ENCODE measurements at places on chromosomes 13 and 19.

DNA sequence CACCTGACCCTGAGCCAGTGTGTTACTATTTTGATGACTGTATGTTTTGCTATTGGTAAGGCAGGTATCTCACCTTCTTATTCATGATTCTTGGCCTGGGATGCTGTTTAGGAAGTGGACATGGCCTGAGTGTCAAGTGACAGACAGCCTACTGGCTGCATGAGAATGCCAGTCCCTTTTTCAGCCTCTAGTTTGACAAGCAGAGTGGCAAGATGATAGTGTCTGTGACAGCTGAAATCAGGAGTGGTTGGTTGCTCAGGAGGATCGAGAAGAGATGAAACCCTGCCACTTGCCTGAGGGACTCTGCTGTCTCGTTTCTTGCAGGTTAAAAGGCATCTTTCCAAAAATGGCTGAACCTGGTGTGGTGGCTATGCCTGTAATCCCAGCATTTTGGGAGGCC is 7.1 kb upstream of the ELOF1 start:
- no peak for DNase-seq

GRCh38 chr13:58883405-58883804 is 1251.9 kb downstream of the PCDH17 start:
- DNase-seq, result no peak

DNA sequence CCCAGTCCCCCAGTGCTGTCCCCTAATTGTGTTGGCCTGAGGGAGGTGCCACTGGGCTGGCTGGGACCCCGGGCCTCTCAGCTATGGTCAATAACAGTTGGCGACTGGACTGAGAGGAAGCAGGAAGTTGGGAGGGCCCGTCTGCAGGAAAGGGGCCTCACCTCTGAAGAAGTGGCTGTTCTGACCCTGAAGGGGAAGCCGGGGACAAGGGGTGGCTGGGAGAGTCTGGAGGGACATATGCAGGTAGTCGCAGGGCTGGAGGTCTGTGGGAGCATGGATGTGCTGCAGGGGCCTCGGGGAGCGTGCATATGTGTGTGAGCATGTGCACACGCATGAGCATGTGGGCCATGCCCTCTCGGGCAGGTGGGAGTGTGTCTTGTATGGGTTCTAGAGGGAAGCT is 5.9 kb downstream of the PKN1 start:
- no peak for DNase-seq

GRCh38 chr19:18289471-18290301 is 8.3 kb upstream of the JUND start:
- DNase-seq, result no peak

GRCh38 chr19:4380254-4380727 is 20.1 kb downstream of the SH3GL1 start:
- no peak for DNase-seq

- DNase-seq, result no peak
These were observed 17.1 kb downstream of the ELAVL1 start for GRCh38 chr19:7988307-7988706.

GRCh38 chr13:46748300-46748699 is 48.7 kb downstream of the ESD start:
- DNase-seq, result no peak

GRCh38 chr19:43901395-43902390 is 33.4 kb downstream of the ZNF45 start:
- DNase-seq, result peak; percentile 86

GRCh38 chr13:109971456-109972090 is 185.2 kb upstream of the IRS2 start:
- no peak for DNase-seq

- DNase-seq, result no peak
These were observed 913.2 kb upstream of the GPC6 start for GRCh38 chr13:92313382-92313781.

DNA sequence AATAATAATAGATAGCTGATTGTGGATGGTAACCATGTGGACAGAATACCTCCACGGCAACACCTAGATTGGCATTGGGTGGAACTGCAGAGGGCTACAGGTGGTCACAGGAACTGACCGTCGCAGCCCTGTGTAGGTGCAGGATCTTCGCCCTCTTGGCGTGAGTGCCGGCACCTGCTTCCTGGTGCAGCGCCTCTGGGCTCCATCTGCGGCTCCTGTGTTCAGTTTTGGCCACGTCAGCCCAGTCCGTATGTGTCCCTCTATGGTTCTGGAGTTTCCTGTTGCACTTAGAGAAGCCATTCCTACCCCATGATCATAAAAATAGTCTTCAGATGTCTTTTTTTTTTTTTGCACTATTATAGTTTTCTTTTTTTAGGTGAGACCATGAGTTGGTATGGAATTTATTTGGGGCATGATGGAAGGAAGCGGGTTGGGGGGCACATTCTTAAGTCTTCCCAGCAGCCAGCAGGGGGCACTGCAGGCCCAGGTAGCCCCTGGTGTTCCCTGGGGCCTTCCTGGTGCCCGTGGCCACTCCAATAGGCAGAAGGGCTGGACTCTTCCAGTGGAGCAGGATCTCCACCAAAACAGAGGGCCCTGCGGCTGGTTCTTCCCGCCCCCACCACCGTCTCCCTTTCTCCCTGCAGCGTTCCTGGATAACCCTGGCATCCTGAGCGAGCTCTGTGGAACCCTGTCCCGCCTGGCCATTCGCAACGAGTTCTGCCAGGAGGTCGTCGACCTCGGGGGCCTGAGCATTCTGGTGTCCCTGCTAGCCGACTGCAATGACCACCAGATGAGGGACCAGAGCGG is 10.1 kb upstream of the SLC25A42 start:
- peak; percentile 68 for DNase-seq

- no peak for DNase-seq
These were observed 7.6 kb downstream of the POU4F1 start for GRCh38 chr13:78595495-78596398.

GRCh38 chr19:49912965-49913685 is 15.9 kb upstream of the ATF5 start:
- DNase-seq, result no peak

- peak; percentile 61 for DNase-seq
These were observed 8.1 kb downstream of the MRPL4 start for GRCh38 chr19:10260141-10260584.

DNA sequence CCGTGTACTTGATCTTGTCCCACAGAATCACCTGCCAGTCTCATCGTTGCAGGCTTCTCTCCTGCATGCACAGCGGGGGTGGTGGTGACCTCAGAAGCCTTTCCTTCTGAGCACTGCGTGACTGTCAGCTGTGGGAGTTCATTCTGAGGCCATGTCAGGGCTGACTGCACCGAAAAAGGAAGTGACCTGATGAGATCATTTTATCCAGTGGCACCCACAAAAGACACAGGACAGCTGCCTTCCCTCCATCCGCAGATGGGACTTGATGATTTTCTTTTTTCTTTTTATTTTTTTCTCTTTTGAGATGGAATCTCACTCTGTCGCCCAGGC is 89.7 kb downstream of the RAB20 start:
- DNase-seq, result peak; percentile 17

DNA sequence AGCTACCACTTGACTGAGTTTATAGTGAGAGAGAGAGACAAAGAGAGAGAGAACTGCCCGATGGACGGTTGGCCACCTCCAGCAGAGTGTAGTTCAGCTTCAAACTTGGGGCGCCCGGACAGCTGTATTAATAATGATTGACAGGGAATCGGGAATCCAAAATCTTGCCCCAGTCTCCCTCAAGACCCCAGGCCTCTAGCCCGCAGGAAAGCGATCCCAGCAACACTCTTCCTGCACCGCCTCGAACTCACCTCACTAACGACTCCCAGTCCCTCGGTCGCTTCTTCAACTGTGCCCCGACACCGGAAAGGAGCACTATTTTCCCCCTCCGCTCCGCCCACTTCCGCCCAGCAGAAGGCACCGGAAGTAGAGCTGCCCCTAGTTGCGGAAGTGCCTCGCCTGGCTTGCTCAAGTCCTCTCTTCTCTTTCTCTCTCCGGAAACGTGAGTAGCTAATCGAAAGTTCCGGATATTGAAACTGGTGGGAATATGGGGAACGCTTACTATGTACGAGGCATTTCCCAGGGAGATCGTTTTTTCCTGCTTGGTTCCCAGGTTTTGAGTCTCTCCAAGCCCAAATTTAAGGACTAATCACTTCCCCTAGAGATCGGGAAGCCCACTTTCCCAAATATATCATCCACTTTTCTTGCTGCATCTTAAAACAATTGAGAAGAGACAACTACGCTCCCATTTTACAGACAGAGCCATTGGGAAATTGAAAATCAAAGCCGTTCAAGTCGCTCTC is at the start of gene NOSIP:
TSS of gene NOSIP (minus strand) at position 293 of the 743 bp plus-strand sequence. CDS start 19,865 bp downstream, outside the sequence.
- DNase-seq, result peak; percentile 97

- DNase-seq, result no peak
These were observed 244.6 kb downstream of the LACC1 start for GRCh38 chr13:44124352-44124751.

DNA sequence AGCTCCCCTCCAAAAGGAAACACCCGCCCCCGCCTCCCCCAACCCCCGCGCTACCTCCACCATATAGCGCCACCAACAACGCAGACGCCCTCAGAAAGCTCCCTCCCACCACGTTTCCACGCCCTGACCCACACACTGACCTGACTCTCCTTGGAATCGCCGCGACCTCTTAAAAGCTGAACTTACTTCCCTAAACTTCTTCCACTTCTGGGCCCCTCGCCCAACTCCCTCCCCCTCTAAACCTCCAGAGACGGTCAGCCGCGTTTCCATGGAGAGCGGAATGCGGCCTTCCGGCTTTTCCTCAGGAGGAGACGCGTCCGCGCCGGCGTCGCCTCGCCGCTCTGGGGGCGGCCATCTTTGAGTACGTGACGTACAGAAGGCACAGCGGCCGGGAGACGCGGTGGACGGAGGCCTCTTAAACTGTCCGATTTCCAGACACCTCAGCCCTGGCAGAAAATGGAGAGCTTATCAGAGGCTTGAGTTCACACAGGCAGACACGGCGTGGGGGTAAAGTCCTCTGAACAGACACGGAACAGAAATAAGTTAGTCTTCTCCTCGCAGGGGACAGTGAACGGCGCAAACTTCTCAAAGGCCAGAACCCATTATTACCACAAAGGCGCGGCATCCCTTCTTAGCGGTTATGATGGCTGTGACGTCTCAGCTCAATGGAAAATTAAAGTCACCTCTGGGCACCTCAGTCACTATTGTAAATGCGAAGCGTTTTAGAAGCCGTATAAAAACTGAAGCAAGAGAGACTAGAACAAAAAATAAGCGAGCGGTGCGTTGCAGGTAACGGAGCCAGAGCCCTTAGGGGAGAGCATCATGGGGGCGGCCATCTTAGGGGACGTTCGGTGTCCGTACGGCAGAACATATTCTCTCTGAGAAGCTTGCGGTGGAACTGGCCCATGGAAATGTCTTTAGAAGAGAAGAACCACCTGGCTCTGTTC is at the start of gene ZNF432:
TSS of gene ZNF432 (minus strand) at position 284 of the 947 bp plus-strand sequence. CDS start 1,970 bp downstream, outside the sequence.
- DNase-seq, result peak; percentile 93

GRCh38 chr13:113557013-113557412 is 27.5 kb upstream of the TFDP1 start:
- DNase-seq, result no peak

GRCh38 chr13:47372751-47373150 is 475.9 kb upstream of the HTR2A start:
- no peak for DNase-seq

DNA sequence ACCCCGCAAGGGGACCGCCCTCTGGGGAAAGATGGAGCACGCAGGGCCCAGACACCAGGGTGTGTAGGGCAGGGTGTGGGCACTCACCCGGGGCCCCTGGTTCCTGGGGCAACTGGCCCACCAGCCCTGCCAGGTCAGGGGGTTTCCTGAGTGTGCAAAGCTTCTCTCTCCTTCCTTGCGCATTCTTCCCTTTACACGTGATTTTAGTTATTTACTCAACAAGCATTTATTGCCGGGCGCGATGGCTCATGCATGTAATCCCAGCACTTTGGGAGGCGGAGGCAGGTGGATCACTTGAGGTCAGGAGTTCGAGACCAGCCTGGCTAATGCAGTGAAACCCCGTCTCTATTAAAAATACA is 20.4 kb downstream of the PRR36 start:
- no peak for DNase-seq

GRCh38 chr13:99758460-99759162 is 213.0 kb downstream of the ZIC5 start:
- no peak for DNase-seq

- DNase-seq, result no peak
These were observed 35.1 kb downstream of the RASA3 start for GRCh38 chr13:114097212-114097892.

GRCh38 chr19:54560881-54561385 is 12.7 kb upstream of the LILRA2 start:
- no peak for DNase-seq

- DNase-seq, result no peak
These were observed 1891.6 kb upstream of the PCDH20 start for GRCh38 chr13:63307228-63307627.

DNA sequence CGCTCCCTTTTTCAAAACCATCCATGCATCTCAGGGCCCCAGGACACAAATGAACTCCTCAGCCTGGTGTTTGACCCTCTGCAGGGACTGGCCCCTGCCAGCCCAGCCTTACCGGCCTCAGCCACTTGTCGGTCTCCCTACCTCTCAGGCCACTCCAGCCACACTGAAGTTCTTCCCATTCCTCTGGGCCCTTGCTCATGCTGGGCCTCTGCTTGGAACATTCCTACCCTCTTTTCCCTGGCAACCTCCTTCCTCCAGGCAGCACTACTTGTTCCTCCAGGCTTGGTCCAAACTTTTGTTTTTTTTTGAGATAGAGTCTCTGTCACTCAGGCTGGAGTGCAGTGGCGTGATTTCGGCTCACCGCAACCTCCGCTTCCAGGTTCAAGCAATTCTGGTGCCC is 7.6 kb upstream of the EGLN2 start:
- DNase-seq, result no peak

- no peak for DNase-seq
These were observed 5.4 kb upstream of the NTN5 start for GRCh38 chr19:48678201-48678600.

DNA sequence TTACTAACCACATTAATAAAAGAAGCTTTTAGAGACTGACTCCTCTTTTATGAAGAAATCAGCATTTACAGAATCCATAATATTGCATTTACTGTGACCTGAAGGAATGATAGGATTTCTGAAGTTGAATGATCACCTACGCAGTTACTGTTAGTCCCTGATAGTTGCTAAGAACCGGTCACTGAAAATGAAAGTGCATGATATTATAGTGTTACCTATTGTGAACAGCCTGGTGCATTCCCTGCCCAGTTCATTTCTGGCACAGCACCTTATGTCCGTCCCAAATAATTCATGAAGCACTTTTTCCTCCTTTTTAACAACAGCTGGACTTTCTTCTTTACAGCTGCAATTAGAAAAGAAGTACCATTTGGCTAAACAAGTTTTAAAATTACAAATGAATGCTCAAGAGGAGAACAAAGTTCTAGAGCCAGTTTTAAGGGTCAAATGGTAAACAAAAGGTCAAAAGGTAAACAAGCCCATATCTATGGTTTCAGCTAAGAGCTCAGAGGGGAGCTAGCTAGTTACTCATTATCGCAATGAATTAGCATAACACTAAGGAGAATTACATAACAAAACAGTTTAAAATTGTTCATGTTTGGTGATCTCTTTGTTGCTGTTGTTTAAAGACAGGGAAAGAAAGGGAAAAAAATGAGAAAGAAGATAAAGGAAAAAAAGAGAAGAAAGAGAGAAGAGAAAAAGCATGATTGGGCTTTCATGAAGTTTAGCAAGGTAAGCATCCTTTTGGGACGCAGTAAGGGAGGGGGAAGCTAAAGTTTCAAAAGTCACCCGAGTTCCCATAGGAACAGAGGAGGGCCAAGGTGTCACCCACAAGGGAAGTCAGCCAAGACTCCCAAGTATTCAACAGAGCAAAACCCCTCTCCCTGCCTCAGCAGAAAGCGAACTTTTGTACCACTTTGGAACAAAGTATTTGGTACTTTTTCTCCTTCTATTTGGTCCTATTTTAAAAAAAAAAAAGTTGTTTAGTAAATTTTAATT is 50.2 kb downstream of the FLT3 start:
- no peak for DNase-seq
